ENCODE measurements at places on chromosomes 13 and 19.

DNA sequence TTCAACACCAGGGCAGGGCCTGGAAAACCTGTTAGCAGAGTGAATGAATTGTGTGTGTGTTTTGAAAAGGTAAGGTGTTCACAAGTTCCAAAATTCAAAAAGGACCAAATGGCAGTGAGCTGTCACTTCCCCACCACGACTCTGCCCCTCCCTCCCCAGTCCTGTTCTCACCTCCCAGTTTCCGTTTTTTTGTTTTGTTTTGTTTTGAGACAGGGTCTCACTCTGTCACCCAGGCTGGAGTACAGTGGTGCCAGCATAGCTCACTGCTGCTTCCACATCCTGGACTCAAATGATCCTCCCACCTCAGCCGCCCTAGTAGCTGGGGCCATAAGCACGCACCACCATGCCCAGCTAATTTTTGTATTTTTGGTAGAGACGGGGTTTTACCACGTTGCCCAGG is 20.3 kb upstream of the BCL3 start:
- no peak for DNase-seq

DNA sequence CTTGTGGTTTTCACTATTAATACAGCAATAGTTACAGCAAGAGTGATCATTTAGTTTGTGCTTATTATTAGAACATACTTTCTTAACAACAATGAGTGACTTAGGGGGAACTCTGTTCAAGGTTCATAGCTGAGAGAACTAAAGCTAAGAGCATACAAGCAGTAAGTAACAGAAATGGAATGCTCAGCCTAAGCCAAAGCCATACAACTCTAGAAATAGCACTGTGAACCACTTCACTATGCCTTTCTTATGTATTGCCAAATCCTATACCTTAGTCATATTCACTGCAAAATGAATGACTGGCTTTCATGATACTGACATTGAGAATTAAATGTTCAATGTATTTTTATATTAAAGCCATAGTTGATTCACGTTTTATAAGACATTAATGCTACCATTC is 599.7 kb upstream of the SLITRK1 start:
- no peak for DNase-seq

GRCh38 chr19:13154911-13155471 is 4.8 kb downstream of the IER2 start:
- peak; percentile 72 for DNase-seq

- no peak for DNase-seq
These were observed 1193.1 kb downstream of the EFNB2 start for GRCh38 chr13:105342281-105342820.

GRCh38 chr13:64553411-64554129 is 2676.6 kb downstream of the PCDH9 start:
- no peak for DNase-seq

DNA sequence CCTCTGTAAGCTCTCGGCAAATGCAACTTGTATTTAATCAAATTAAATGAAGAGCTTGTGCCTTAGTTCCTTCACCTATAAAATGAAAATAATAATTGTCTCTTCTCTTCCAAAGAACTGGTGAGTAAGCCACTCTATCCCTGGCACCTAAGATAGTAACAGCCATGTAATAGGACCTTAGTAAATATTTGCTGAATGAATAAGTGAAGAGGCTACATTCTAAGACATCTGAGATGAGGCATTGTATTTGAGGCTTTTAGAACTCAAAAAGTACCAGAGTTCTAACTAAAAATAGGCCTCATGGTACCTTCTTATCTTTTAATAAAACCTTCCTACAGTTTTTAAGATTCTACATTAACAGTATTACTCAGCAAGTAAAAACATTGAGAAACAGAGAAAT is 17.3 kb upstream of the DCLK1 start:
- DNase-seq, result no peak

DNA sequence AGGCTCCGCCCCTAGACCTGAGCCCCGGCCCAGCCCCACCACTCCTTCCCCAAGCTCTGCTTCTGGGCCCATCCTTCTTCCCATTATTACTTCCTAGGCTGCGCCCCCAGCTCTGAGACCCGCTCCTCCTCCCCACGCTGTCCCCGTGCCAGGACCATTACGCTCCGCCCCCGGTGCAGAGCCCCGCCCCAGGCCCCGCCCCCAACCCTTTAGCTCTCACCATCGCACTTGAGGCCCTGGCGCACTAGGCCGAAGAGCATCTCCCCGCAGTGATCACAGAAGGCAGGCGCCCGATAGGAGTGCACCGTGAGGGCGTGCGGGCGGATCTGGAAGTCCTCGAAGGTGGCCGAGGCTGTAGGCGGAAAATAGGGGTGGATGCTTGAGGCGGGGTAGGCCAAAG is 6.2 kb downstream of the PRKD2 start:
- DNase-seq, result no peak

GRCh38 chr13:103403148-103403740 is 337.0 kb upstream of the SLC10A2 start:
- no peak for DNase-seq

- no peak for DNase-seq
These were observed 76.4 kb upstream of the MCF2L start for GRCh38 chr13:112892426-112893206.

GRCh38 chr13:113742000-113742441 is 17.0 kb upstream of the TMEM255B start:
- DNase-seq, result no peak

GRCh38 chr13:114122591-114123211 is 9.7 kb downstream of the RASA3 start:
- DNase-seq, result no peak

DNA sequence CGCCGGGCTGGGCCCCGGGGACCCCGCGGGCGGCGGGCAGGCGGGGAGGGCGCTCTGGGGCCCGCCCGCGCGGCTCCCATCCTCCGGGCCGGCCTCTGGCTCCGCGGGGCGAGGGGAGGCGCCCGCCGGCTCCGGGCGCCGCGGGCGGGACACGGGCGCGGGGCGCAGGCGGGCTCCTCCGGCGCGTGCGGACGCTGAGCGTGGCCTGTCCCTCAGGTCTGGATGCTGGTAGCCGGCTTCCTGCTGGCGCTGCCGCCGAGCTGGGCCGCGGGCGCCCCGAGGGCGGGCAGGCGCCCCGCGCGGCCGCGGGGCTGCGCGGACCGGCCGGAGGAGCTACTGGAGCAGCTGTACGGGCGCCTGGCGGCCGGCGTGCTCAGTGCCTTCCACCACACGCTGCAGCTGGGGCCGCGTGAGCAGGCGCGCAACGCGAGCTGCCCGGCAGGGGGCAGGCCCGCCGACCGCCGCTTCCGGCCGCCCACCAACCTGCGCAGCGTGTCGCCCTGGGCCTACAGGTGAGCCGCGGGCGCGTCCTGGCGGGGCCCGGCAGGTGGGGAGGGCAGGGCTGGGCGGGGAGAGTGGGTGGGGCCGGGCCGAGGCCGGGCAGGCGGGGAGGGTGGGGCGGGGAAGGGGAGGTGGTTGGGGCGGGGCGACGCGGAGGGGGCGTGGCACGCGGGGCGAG is 420 bp downstream of the IL17D start:
- peak; percentile 59 for DNase-seq

GRCh38 chr13:50119591-50119990 is 104.3 kb downstream of the KCNRG start:
- no peak for DNase-seq

DNA sequence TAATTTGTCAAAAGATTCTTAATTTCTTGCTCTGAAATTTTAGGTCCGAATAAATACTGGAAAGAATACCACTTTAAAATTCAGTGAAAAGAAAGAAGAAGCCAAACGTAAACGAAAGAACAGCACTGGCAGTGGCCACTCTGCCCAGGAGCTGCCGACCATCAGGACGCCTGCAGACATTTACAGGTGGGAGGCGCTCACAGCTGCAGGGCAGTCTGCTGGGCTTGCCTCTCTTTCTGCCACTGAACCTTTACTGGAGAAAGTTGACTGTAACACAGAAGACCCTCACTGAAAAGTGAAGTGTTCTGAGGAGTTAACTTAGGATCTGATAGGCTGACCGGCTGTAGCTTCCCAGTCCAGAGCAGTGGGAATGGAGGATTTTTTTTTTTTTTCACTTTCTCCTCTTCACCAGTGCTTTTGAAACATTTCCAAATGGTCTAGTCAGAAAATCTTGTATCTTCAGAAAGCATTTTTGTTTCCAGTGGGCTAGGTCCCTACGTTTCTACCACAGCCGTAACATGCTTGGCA is 69.1 kb downstream of the URI1 start:
- DNase-seq, result no peak

- DNase-seq, result no peak
These were observed 11.8 kb downstream of the SLC25A30 start for GRCh38 chr13:45406421-45406820.

GRCh38 chr13:111886217-111886945 is 180.6 kb upstream of the SOX1 start:
- DNase-seq, result no peak

DNA sequence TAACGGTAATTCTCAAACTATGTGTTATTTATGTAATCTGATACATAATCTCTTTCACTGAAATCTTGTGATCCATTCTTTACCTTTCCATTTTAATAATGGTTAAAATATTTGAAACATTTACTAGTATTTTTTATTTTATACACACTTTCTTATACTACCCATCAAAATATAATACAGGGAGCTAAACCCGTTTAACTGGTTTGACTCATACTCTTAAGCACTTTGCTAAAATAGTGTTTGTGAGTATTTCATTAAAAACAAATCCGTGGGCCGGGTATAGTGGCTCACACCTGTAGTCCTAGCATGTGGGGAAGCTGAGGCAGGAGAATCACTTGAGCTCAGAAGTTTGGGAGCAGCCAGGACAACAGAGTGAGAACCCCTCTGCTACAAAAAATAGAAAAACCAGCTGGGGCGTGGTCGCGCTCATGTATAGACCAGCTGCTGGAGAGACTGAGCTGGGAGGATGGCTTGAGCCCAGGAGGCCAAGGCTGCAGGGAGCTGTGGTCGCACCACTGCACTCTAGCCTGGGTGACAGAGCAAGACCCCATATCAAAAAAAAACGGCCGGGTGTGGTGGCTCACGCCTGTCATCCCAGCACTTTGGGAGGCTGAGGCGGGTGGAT is 43.8 kb upstream of the DCUN1D2 start:
- no peak for DNase-seq

GRCh38 chr19:36041831-36042230 is 9.2 kb upstream of the CLIP3 start:
- DNase-seq, result no peak

GRCh38 chr13:48265217-48265815 is 32.3 kb downstream of the ITM2B start:
- DNase-seq, result peak; percentile 8

DNA sequence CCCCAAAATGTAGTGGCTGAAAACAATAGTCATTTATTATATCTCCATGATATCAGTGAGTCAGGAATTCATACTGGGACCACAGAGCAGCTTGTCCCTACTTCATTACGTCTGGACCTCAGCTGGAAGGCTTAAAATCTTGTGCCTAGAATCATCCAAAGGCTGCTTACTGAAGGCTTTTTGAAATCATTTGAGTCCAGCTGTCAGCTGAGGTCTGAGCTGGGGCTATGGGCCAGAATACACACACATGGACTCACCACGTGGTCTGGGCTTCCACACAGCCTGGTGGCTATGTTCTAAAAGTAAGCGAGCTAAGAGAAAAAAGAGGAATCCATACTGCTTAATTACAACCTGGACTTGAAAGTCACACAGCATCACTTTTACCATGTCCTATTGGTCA is 209.2 kb downstream of the KCTD12 start:
- no peak for DNase-seq

- no peak for DNase-seq
These were observed 46.0 kb downstream of the DNM2 start for GRCh38 chr19:10763828-10764339.

DNA sequence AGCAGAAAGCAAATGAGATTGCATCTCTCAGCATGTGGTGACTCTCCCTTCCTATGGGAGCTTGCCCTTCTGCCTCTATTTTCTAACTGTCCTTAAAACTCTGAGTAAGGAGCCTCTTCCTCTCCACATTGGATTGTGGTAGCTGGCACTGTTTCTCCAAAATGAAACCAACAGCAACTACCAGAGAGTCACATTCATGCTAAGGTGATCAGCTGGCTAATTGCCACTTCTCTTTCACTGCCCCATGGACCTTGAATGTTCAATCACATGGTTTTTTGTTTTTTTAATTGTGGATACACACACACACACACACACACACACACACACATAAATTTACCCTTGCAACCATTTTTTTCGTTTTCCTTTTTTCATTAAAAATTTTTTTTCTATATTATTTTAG is 154.7 kb upstream of the TSC22D1 start:
- no peak for DNase-seq

DNA sequence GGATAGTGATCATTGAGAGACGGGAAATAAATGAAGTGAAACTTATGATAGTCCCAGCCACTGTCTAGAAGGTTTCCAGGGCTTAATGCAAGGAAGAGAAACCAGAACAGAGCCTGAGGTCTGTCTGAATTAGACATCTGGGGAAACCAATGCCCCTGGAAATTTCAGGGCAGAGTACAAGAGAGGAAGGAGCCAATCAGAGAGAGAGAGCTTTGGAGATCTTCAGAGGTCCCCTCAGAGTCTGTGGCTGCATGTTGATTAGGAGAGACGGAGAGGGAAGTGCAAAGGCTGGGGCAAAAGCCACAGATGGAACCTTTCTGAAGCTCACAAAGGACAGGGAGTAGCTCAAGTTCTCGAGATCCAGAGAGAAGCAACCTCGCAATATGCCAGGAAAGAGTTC is 378.0 kb downstream of the DNAJC15 start:
- no peak for DNase-seq

- DNase-seq, result no peak
These were observed 7.1 kb downstream of the ARID3A start for GRCh38 chr19:932648-933552.
